CD4-positive, alpha-beta T cell treated with Interleukin-21 for 1 hour (primary cell): ENCODE measurements at places on chromosomes 11 and 22.

DNA sequence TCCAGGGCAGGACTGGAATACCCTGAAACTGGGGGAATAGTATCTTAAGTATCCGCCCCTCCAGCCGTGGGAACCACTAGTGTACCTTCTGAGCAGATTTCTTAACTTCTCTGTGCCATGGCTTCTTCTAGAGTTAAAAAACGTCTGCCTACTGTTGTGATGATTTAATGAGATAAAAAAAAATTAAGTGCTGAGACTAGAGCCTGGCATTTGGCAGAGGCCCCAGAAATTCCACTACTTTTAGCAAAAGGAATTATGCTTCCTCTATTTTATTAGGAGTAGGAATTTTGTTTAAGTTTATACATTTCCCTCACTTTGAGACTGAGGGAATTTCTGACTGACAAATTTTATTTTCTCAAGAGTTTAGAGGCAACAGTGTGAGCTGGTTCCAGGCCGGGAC, 371.2 kb upstream of the B3GAT1 start:
- no peak for DNase-seq

DNA sequence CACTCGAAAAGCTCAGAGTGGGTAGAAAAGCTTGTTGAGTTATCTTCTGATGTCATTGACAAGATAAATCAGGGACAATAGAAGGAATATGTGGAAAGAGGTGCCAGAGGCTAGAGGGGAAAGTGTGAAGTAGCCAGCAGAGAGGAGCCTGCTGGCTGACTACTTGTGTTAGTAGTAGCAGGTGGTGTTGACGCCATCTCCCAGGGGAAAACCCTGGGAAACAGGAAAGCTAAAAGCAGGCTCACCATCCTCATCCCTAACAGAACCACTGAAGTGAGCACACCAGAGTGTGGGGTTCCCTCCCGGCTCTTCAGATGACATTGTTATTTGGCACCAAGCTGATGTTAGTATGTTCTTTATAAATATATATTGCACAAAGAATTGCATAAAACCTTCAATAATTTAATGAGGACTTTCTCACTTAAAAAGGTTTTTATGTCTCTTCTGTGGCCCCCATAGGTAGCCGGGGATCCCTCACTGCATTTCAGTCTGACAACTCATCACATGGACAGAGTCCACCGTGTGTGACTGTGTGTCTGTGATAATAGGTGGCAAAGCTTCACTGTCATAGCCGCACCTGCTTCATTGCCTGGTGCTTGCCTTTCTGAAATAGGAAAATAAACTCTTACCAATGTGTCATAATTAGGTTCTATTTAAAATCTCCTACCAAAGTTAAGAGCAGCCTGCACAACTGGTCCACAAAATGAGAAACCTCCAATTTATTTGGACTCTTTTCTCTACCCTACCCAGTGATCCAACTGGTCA, 63.2 kb upstream of the TOP3B start:
- no peak for DNase-seq

DNA sequence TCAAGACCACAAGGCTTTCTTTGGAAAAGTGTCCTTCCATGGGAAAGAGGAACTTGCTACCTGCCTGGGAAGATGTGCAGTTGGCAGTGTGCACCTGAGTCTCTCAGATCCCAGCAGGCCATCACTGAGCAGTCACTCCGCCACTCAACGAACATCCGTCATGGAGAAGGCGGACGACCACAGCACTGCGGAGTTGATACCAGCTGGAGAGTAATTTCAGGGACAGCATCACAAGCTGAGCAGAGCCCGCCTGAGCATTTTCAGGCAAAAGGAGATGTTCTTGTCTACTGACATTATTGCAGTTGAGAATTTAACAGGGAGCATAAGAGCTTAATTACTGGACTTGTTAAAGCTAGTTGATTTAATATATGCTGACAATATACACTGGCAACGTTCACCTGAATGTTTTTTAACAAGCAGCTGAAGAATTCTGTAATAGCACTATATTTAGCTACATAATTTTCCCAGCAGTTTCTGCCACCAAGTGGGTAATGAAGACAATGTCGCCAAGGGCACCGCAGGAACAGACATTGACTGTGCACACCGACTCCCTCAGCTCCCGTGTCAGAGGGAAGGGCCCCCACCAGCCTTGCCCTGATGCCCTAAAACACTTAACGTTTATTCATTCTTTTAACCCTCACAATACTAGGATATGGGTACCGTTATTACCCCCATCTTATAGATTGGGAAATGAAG, 52.4 kb upstream of the ARFGAP3 start:
- DNase-seq: no peak

DNA sequence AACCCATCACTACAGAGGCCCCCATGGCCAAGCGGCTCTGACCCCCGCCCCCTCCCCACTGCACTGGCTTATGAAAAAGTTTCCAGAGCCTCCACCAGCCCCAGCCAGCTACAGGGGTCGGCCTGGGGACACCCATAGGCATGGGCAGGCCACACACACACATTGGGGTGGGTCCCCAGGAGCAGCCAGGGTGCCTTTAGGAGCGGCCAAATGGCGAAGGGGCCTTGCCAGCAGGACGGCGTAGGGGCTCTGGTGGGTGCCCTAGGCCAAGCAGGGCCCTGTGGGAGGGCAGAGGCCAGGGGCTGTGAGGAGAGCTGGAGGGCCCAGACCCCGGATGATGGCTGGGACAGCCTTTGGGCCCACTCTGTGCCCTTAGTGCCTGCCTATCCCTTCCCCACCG, 10.1 kb downstream of the TSSC4 start:
- no peak for DNase-seq

DNA sequence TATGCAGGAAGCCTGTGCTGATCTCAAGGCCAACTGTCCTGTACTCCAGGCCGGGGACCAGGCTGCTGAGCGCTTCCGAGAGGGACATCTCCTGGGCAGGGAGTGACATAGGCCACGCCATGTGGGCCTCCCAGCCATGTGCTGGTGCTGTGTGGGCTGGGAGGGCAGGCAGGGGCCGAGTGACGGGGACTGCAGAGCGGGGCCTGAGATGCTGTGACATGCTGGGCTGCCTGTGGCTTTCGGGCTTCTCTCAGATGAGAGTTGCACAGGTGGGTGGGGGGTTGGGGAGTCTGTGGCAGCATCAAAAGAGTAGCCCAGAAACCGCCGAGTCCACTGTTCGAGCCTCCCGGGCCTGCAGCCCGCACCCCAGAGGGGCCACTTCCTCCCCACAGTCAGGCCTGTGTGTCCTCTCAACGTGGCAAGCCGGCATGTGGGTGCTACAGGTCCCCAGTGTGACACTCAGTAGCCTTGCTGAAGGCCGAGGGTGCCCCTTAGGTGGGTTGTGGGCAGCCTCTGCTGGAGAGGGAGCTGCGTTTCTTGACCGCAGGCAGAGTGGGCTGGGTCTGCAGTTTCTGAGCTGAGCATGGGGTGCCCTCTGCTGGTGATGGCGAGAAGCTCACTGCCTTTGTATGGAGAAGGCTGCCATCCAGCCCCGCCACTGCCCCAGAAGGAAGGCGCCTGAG, 101.2 kb downstream of the BCR start:
- DNase-seq: peak; percentile 82

GRCh38 chr22:36360011-36360410, 27.8 kb downstream of the MYH9 start:
- no peak for DNase-seq

DNA sequence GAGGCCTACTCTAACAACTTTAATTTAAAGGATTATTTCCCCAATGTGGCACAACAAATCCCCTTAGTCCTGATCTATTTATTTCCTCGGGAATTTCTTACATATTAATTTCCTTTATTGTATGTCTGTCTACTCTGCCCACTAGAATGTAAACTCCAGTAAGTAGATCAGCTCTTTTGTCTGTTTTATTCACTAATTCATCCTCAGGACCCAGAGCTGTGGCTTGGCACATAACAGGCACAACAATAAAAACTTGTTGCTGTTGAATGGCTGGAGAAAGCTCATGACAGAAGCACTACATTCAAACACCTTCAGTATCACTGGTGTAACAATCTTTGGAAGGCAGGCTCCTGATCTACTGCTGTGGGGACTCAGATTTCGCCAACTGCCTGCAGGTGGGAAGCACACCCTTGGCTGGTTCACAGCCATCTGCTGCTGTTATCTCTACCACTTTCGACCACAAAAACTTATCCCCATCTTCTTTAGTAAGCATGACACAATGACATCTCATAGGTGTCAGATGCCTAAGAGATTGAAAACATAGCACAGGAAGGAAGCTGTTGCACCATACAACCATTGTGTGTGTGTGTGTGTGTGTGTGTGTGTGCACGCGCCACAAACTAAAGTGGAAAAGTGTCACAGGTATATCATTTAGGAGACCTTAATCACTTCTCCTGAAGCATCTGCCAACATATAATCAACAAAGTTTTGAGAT, 11.9 kb downstream of the HIRA start:
- peak; percentile 74 for DNase-seq

DNA sequence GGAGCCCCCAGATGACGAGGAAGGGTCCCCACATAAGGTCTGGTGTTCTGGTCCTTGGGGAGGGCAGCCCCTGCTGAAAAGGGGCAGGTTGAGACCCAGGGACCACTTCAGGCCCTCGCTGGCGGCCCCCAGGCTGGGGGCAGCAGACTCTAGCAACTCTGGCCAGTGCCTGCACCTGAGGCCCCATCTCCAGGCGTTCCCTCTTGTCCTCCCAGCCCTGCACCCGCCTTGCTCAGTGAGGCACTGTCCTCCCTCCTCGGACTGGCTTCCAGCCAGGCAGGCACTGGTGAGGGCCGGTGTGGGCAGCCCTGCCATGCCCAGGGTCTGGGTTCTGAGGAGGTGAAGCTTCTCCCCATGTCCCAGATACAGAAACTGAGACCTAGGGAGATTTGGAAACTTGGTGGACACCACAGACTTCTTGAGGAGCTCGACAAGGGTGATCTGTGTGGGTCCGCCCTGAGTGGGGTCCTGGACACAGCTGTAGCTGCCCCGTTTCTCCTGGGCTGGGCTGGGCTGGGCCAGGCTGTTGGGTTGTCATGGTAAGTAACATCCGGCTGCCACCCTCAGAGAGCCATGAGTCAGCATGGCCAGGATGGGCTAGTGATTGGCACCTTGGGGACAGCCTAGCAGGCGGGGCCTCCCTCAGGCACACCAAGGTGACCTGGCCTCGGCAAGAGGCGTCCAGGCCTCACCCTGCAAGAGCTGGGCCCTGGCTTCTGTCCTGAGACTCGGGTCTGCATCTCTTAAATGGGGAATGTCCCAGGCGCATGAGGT, 11.1 kb upstream of the PHLDA2 start:
- peak; percentile 58 for DNase-seq

DNA sequence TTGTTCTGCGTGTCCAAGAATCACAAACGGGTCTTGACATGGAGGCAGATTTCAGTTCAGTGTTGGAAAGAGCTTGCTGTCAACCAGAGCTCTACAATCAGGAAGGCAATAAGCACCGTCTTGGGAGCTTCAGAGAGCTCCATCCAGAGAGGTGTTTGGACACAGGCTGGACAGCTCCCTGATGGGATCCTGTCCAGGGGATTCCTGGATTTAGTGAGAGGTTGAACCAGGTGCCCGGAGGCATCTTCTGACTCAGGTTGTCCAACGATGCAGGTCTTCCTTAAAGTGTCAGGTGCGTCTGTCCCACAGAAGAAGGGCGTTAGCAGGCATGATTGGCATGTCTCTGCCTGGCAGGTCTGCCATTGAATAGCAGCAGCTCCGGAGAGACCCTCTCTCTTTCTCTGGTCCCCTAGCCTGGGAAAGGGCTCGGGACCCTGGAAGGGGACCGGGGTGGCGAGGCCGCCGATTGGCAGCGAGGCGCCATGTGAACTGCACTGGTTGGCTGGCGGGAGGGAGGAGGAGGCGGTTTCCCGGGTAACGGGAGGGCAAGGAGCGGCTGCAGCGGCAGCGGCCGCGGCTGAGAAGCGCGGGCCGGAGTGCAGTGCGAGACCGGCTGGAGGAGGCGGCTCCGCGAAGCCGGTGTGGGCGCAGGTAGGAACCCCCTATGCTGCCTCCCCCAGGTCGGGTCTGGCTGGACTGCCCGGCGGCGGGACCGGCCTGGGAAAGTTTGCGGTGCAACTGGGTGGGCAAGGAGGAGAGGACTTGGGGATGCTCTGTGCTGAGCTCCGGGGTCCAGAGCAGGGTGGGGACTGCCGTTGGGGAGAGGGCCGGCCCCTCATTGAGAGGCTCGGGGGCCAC, 104.1 kb upstream of the E2F8 start:
- no peak for DNase-seq

- DNase-seq: no peak
These were observed 111.8 kb upstream of the TMEM45B start for GRCh38 chr11:129703846-129704245.

- DNase-seq: no peak
These were observed 17.1 kb downstream of the OR5B21 start for GRCh38 chr11:58490827-58491226.

GRCh38 chr11:6572215-6572614, 31.2 kb downstream of the RRP8 start:
- no peak for DNase-seq

DNA sequence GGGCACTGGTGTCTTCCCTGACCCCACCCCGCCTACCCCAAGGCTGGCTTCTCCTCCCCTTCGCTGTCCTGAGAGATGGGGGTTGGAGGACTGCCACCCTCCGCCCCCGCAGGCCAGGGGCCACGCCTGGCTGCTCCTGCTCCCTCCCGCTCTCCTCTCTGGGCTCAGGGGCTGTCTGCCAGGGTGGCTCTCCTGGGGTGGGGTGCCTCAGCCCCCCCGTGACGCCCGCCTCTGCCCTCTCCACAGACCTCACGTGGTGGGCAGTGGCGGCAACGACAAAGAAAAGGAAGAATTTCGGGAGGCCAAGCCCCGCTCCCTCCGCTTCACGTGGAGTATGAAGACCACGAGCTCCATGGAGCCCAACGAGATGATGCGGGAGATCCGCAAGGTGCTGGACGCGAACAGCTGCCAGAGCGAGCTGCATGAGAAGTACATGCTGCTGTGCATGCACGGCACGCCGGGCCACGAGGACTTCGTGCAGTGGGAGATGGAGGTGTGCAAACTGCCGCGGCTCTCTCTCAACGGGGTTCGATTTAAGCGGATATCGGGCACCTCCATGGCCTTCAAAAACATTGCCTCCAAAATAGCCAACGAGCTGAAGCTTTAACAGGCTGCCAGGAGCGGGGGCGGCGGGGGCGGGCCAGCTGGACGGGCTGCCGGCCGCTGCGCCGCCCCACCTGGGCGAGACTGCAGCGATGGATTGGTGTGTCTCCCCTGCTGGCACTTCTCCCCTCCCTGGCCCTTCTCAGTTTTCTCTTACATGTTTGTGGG, 8.1 kb downstream of the RCOR2 start:
- no peak for DNase-seq
